ENCODE measurements at places on chromosomes 5 and 9.

DNA sequence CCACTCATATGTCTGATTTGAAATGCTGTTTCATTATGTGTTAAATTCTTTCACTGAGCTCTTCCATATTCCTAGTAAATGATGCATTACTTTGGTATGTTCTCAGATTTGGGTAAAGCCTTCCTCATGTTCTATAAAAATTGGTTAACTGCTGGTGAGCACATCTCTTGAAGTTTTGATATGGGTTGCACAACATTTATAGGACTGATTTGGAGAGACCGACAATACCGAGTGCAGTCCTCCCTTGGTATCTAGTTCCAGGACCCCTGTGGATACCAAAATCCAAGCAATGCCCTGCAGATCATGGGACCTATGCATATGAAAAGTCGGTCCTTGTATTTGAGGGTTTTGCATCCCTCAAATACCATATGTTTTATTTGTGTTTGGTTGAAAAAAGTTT lies 37.8 kb downstream of the WDR36 start:
- DNase-seq = no peak

GRCh38 chr5:126097876-126098275 lies 325.3 kb upstream of the GRAMD2B start:
- no peak for DNase-seq

DNA sequence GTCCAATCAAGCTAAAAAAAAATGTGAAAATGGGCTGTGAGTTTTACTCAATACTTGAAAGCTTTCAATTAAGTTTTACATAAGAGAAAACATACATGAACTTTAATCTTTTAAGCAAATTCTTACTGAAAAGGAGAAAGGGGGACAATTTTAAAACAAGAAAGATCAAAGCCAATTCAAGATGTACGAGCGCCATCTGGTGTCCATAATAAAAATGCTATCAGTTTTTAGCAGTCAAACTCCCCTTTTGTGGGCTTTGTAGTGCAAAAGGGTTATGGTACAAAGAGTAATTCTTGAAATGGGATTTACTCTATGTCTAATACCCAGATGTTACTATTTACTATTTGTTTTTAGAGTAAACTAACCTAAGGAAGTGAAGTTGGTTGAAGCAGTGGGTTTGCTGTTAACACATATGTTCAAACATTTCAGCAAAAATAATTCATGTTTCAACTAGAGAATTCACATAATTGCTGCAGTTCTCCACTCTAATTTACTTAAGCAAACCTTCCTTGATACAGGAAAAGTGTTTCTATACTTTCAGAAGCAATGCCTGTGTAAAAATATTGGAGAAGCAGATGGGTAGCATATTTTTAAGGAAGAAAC lies 228.2 kb upstream of the TYRP1 start:
- DNase-seq = peak; percentile 4

DNA sequence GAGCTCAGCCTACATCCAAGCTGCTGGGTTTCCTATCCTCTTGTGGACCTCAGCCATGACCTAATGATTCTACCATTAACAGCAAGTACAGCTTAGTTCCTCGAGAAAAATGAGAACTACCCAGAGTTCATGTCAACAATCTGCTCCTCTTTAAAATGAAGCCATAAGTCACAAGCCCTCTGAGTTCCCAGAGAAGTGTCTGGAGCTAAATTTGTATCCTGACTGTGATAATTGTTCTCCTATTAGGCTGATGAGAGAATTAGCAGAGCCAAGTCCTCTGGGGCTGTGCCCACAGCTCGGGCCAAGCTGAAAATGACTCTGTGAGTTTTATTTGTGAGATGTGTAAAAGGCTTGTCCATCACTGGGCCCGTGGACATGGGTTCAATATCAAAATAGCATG lies 145.1 kb upstream of the SMIM23 start:
- DNase-seq = peak; percentile 70

GRCh38 chr5:180548563-180548962 lies 42.7 kb downstream of the SCGB3A1 start:
- no peak for DNase-seq

DNA sequence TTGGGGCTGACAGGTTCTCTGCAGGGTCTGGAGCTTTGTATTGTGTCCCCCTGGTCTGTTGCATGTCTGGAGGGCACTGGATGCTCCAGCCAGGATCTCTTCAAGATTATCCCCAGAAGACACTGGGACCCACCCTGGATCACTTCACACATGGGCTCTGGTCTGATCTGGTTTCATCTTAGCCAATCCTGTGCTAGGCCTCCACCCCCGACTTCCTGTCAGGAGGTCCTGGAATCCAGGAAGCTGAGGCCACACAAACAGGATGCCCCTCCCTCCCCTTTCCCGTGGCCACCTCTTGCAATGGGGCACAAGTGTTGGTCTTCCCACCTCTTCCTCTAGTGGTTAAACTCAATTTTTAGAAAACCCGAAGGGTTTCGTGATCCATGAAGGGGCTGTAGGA lies 242.6 kb upstream of the MVB12B start:
- no peak for DNase-seq

GRCh38 chr9:128233817-128234406 lies 30.7 kb downstream of the DNM1 start:
- DNase-seq = no peak

GRCh38 chr5:91302958-91303357 lies 80.2 kb downstream of the ARRDC3 start:
- DNase-seq = no peak

GRCh38 chr9:128860937-128861336 lies 20.8 kb downstream of the KYAT1 start:
- no peak for DNase-seq

DNA sequence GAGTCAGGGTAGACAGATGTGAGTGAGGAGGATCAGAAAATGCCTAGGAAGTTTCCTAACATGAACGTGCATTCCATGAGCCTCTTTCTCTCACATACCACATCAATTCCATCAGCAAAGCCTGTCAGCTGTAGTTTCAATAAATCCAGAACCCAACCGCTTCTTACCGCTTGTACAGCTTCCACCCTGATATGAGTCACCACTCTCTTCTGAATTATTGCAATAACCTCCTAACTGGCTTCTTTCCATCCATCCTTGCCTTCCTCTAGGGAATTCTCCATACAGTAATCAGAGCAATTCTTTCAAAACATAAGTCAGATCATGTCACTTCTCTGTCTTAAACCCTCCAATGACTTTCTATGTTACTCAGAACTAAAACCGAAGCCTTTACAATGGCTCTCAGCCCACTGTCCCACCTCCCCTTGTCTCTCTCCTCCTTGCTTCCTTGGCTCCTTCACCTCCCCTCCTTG lies 8.1 kb upstream of the RAD23B start:
- DNase-seq = peak; percentile 91

DNA sequence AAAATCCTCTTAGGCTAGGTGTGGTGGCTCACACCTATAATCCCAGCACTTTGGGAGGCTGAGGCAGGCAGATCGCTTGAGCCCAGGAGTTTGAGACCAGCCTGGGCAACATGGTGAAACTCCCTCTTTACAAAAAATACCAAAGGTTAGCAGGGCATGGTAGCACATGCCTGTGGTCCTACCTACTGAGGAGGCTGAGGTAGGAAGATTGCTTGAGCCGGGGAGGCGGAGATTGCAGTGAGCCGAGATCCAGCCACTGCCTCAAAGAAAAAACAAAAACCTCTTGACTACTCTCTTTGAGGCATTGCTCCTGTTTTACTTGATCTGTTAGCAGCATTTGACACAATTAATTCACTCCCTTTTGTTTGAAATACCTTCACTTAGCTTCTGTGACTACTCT lies 20.7 kb downstream of the KIF2A start:
- DNase-seq = no peak

DNA sequence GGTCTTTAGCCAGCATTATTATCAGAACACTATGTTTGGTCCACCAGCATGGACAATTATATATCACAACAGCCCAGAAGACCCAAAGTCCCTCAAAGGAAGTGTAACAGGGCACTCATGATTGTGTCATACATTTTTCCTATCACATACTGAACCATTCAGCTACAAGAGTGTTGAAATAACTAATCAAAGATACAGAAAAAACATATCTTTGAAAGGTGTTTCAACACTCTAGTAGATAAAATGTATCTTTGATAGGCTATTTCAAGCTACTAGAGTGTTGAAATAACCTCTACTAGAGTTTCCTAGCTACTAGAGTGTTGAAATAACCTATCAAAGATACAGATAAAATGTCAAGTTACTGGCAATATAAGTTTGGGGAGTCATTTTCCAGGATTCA lies 545.0 kb downstream of the PRR16 start:
- no peak for DNase-seq

GRCh38 chr9:88435336-88435735 lies 47.1 kb downstream of the SPIN1 start:
- no peak for DNase-seq

GRCh38 chr9:122248448-122248865 lies 16.2 kb downstream of the RBM18 start:
- no peak for DNase-seq

DNA sequence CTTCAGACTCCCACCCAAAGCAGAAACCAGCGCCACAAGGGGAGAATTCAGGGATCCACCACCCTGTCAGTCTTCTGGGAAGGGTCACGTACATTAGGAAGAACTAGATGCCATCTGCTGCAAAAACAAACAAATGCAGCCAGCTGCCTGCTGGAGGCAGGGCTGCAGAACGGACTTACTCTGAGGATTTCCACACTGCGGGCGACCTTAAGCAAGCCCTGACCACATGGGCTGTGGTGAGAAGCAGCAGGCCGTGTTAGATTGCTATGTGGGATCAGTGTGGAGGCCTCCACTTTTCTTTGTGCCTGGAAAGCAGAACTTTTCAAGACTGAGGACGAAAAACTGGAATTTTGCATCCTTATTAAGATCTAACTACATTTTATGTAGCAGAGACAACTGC lies 13.4 kb upstream of the LTC4S start:
- no peak for DNase-seq

Measured in skin of body (tissue), 3 donors.